ENCODE measurements at places on chromosomes 4 and X.

DNA sequence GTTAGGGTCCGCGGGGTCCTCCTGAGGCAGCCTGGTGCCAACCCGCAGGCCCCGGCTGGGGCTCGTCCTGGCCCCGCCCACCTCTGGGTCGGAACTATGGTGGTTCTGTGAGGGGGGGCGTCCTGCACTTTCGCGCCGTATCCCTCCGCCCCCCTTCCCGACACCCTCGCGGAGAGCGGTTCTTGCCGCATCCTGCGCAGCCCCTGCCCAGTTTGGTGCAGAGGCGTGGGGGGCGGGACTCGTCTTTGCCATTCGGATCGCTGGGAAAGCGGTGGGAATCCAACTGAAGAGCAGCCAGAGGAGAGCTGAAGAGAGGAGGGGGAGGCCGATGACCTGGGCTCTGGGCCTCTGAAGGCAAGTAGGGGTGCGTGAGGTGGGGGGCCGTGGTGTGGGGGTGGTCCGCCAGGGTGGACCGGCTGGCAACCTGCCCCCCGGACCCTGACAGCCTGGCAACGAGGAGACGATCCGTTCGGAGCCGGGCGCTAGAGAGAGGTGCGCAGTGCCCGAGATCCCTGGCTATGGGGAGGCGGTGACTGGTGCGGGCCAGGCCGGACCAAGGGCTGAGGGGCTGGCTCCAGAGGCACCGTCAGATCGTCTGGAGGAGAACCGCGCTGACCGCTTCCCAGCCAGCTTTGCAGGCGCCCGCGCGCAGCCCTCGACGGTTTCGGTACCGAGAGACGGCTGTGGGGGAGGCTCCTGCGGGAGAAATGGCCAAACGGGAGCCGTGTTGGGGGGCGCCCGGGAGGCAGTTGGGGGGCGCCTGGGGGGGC is at the start of gene GPRASP1:
Gene GPRASP1 (plus strand): TSS at position 242 of the 770 bp plus-strand sequence. CDS start 2,431 bp downstream, outside the sequence.
- DNase-seq: no peak

- DNase-seq: no peak
Measured at GRCh38 chr4:30281986-30282385, 438.2 kb upstream of the PCDH7 start.

DNA sequence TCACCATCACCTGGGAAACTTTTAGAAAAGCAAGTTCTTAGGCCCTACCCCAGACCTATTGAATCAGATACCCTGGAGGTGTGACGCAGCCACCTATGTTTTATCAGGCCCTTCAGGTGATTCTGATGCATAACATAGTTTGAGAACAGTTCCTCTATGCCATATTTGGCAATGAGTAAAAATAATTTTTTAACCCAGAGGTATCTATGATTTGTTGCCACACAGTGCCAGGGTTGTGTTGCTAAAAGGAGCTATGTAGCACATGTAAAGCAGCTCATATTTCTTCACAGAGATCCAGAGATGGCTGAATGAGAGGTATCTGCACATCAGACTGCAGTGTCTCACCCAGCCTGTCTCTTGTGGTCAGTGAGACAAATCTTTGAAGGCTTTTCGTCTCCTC is 85.3 kb downstream of the PTPN13 start:
- no peak for DNase-seq

DNA sequence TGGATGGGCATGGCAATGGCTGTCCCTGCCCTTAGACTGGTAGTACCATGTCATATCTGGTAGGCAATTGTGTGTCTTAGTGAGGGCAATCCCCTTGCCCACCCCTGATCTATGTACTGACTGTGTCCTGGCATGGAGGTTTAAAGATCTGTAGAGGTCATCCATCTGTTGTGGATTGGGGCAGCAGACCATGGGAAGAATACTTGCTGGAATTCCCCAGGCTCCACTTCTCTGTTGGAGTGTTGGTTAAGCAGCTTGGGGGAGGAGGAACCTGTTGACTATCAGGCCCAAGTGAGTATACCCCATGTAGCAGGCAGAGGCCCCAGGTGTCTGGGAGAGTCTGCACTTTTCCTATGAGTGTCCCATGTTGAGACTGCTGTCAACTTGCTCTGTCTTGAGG is 246.7 kb upstream of the DIPK2B start:
- no peak for DNase-seq

DNA sequence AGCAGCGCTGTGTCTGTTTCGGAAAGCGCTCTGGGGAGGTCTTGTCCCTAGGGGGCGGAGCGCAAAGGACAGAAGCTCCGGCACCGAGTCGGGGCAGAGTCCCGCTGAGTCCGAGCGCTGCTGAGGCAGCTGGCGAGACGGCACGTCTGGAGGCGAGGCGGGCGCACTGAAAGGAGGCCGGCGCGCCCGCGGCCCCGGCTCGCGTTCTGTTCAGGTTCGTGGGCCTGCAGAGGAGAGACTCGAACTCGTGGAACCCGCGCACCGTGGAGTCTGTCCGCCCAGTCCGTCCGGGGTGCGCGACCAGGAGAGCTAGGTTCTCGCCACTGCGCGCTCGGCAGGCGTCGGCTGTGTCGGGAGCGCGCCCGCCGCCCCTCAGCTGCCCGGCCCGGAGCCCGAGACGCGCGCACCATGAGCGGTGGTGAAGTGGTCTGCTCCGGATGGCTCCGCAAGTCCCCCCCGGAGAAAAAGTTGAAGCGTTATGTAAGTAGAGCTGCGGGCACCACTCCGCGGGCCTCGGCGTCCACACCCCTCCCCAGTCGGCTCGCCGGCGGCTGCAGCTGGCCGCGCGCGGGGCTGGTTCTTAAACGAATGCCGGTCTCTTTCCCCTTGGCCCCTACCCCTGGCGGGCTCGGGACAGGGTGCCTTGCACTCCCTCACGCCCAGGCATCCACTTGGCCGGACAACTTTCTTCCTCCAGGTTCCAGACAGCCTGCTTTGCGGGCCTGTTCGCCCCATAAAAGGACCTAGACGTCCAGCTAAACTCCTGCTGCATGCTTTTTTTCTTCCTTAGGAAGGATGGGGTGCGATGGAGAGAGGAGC is at the start of gene GAB1:
Gene GAB1 (plus strand): TSS at position 96 of the 819 bp plus-strand sequence. CDS start 313 bp downstream, at position 409.
- DNase-seq: peak; percentile 79

GRCh38 chrX:39484159-39485068 is 613.3 kb downstream of the BCOR start:
- no peak for DNase-seq

- DNase-seq: no peak
Measured at GRCh38 chr4:143353797-143354196, 17.1 kb downstream of the GAB1 start.

GRCh38 chrX:121191779-121192178 is 144.4 kb downstream of the GLUD2 start:
- no peak for DNase-seq

DNA sequence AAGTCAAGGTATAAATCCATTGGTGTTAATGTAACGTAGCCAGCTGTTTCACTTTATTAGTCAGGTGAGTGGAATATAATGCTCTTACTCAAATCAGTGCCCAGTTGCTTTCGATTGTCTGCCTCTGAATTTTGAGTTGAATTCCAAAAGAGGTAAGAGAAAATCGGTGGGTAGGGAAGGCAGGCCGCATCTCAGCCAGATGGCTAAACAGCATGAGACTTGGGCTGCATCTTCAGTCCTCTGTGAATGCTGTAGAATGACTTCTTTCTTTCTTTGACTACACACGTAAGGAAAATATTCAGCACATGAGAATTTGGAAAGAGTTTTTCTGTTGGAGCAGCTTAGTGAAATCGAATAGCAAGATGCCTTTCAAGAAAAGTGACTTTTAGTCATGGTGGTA is 49.5 kb downstream of the TSPAN7 start:
- no peak for DNase-seq

- no peak for DNase-seq
Measured at GRCh38 chr4:13876940-13877339, 249.4 kb upstream of the BOD1L1 start.

GRCh38 chr4:8280876-8281440 is 11.4 kb downstream of the HTRA3 start:
- DNase-seq: no peak

DNA sequence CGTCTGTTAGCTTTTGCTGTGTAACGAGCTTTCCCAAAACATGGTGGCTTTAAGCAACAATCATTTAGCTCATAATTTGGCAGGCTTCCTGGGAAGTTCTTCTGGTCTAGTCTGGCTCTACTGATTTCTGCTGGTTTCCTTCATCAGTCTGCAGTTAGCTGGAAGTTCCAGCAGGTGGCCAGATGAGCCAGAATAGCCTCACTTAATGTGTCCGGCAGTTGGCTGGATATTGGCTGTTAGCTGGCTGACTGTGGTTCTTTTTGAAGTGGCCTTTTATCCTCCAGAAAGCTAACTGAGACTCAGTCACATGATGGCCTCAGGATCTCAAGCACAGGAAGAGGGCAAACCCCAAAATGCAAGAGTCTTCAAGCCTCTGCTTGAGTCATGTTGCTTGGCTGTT is 34.9 kb downstream of the FTHL17 start:
- DNase-seq: no peak

GRCh38 chrX:99795495-99795894 is 614.6 kb downstream of the PCDH19 start:
- no peak for DNase-seq

GRCh38 chr4:168588916-168589531 is 92.2 kb downstream of the PALLD start:
- DNase-seq: no peak

DNA sequence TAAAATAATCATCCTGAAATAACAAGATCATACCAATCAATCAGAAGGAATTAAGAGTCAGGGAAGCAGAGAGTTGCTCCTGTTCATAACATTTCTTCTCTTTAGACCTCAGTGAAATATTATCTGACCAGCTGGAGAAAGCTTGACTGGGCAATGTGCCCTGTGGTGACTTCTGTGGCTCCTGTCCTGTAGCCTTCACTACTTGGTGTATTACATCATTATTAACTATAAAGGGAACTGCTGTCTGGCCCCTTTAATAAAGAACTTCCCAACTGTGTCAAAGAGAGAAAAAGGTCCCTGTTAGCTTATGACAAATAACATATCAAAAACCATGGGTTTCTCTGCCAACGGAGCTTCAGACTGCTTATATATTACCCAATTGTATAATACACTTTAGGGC is 18.0 kb downstream of the OPHN1 start:
- DNase-seq: no peak

- DNase-seq: peak; percentile 33
Measured at GRCh38 chr4:38752372-38752940, 30.3 kb downstream of the TLR10 start.

DNA sequence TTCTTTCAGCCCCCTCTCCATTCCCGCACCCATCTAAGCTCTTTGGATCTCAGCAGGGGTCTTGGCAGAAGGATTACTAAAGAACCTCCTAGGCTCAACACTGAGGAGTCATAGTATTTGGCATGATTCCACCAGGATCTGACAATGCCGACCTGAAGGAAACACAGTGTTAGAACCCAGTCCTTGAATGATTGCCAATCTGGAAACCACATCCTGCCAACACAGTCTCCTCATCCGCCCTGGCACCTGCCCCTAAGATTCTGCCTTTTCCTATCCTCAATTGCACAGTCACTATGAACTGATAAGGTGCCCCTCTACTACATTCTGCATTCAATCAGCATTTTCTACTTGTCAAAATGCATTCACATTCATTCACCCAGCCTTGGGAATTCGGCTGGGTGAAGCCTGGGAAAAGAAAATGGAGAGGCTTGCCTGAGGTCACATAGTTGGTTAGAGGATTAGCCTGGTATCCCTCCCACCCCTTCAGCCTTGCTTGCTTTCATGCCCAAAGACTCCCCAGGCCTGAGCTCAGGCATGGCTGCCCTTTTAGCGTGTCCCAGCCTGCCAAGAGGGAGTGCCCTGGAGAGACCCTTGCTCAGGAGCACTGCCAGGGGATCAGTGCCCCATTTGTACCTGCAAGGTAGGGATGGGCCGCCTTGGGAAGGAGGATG is 2.2 kb upstream of the CLDN2 start:
- no peak for DNase-seq

- no peak for DNase-seq
Measured at GRCh38 chr4:112284662-112285411, 867 bp downstream of the TIFA start.

GRCh38 chr4:95256108-95256835 is 292.5 kb downstream of the UNC5C start:
- DNase-seq: no peak

DNA sequence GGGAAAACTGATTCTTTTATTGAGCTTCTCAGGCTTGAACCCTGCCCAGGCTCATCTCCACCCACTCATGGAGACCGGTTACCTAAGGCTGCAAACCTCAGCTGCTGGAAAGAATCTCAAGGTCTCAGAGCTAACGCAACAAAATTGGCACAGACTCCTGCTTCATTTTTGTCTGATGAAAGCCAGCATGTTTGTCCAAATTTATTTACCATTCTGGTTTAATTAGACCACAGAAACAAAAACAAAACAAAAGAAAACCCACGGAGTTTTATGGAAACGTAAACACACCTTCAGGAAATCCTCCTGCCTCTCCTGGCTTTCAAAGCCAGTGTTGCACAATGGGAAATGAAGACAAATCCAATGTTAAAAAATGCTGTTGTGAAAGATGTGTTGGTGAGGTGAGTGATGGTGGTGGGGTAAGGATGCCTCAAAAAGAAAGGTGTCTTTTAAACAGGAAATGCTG is 56.4 kb upstream of the PDLIM3 start:
- DNase-seq: no peak

DNA sequence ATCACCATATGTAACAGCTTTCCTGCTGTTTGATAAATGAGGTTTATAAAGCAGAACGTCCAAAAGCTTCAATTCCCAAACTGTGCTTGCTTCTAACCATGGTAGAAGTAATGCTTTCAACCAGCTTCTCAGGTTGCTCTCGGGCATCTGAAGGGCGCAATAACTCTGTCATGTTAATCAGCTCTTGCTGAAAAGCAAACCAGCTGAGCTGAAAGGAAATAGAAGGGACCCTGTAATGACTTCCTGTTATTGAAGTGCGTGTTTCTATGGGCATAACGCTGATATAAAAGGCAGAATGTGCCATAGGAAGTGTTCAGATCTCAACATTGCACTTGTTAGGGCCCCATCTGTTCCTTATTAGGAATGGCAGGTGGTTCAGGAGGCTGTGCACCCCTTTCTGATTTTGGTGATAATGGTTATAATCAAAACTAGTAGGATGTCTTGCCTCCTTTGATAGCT is 21.2 kb downstream of the HERC3 start:
- DNase-seq: no peak

GRCh38 chr4:185693548-185694215 is 118.3 kb downstream of the SORBS2 start:
- DNase-seq: no peak

GRCh38 chr4:118587946-118588345 is 97.2 kb upstream of the METTL14 start:
- no peak for DNase-seq

DNA sequence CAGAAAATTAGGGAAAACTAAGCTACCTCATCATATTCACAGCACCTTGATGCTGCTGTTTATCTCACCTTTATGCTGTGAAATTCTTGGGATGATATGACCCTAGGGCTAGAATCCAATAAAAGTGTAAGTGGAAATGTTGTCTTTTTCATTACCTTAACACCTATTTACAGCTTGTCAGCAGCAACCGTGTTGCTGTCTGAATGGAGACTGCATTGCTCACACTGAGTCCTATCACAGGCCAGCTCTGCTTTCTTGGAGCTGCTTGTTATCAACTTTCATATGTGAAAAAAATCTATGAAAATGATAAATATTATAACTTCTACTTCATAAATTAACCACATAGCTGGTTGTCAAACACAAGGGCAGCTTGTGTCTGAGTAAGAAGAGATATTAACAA is 789.5 kb downstream of the TECRL start:
- DNase-seq: no peak

- DNase-seq: no peak
Measured at GRCh38 chr4:77072195-77072753, 3.5 kb downstream of the CCNI start.

Data from GM06990 (cell line).